ENCODE measurements at places on chromosomes 7 and 10. TPM values are rescaled to one million over a fixed set of nuclear protein-coding genes. Genes with fewer than 3 reads are reported as not detected.

GRCh38 chr7:73701357-73701995 lies 18.0 kb downstream of the STX1A start:
- DNase-seq: peak; percentile 60

DNA sequence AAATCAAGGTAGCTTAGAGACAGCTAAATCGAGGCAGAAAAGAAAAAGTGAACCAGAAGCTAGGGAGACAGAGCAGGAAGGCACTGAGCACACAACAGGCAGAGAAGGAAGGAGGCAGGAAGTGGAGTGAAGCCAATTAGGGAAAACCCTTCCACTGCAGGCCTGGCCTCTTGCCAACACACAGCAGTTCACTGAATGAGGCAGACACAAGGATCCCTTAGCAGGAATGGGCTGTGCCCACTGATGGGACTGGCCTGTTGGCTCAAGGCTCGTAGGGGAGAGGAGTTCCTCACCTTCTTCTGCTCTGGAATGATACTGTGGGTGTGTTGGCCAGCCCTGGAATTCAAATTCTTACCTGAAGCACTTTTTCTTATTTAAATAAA lies 220.3 kb upstream of the STK17A start:
- DNase-seq: peak; percentile 34

DNA sequence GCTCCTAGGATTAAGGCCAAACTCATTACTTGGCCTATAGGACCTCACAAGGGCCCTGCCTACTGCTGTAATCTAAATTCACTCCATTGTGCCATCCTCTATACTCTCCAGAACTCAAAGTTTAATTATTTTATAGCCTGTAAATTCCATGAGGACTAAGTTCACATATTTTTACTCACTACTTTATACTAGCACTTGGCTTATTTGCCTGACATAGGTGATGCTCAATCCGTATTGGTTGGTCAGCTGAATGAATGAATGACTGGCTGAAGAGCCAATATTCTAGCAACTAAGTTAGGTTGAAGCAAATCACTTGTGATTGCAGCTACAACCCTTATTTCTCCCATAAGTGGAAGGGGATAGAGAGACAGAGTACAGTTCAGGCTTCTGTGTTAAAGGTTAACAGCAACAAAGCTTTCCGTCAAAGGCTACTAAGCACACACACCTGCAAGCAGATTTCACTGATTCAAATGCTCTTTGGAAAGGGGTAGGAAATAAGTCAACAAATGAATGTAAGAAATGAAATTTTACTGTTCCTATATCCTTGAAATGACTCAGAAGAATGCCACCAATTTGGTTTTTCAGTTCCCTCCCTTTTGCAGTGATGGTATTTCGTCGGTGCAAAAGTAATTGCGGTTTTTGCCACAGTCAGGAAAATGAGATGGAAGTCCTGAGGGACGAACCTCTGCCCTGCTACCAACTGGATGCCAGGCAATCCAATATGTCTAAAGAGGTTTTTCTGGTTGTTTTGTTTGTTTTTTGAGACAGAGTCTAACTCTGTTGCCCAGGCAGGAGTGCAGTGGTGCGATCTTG lies 120.7 kb downstream of the COL28A1 start:
- no peak for DNase-seq

- peak; percentile 35 for DNase-seq
Observed at GRCh38 chr7:152617056-152617455, 58.9 kb downstream of the XRCC2 start.

DNA sequence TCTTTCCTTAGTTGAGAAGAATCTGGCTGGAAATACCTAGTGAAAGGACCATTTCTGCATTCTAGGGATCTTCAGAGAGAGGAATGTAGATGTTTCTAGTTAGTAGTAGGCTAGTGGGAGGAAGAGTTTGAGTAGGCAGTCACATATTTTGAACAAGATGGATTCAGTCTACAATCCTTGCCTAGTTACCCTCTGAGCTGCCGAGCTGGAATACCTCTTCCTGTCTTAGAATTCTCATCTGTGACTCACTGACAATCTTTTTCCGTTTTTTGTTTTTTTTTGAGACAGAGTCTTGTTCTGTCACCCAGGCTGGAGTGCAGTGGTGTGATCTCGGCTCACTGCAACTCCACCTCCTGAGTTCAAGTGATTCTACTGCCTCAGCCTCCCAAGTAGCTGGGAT lies 30.7 kb upstream of the PLPP4 start:
- DNase-seq: peak; percentile 78

- DNase-seq: peak; percentile 12
Observed at GRCh38 chr7:54810401-54810800, 51.4 kb upstream of the SEC61G start.

GRCh38 chr7:40945788-40946187 lies 757.1 kb downstream of the INHBA start:
- DNase-seq: peak; percentile 35

DNA sequence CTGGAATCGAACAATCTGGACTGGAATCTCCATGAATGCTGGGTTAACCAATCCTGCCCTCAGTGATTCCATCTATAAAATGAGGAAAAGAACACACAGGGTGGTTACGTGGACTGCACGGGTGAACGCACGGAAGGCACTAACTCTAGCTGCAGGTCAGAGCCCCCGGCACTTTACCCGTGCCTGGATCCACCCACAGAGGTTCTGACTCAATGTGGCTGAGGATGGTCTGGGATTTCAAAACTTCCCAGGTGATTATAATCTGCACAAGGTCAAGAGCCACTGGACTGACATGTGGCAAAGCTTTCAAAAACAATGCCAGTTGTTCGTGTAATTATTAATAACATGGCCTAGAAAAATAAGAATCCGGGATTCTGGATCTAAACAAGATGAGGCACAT lies 29.2 kb downstream of the KIAA1549 start:
- DNase-seq: no peak

- DNase-seq: no peak
Observed at GRCh38 chr10:15817409-15818046, 42.8 kb downstream of the MINDY3 start.

DNA sequence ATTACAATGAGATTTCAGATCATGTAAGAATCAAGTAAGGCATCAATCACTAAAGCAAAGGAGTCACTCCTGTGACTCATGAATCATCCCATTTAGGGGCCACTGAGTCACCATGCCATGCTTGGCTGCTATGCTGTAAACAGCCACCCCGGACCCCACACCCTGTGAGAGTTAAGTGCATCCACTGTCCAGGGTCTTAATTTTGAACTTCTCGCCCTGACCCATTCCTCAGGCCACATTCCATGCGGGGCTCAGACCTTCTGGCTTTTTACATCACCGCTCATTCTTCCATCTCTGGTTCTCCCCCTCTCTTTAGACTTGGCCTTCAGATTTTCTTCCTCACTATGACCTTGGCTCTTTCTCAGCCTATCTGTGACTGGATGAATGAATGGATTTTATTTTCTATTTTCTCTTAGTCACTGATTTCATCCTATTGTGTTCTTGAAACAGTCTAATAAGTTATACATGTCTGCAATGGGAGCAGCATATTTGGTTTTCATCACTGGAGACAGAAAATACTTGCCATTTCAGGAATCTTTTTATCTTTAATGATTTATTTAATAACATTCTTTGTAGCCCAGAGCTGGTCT lies 239.6 kb downstream of the SKIDA1 start:
- DNase-seq: peak; percentile 7

DNA sequence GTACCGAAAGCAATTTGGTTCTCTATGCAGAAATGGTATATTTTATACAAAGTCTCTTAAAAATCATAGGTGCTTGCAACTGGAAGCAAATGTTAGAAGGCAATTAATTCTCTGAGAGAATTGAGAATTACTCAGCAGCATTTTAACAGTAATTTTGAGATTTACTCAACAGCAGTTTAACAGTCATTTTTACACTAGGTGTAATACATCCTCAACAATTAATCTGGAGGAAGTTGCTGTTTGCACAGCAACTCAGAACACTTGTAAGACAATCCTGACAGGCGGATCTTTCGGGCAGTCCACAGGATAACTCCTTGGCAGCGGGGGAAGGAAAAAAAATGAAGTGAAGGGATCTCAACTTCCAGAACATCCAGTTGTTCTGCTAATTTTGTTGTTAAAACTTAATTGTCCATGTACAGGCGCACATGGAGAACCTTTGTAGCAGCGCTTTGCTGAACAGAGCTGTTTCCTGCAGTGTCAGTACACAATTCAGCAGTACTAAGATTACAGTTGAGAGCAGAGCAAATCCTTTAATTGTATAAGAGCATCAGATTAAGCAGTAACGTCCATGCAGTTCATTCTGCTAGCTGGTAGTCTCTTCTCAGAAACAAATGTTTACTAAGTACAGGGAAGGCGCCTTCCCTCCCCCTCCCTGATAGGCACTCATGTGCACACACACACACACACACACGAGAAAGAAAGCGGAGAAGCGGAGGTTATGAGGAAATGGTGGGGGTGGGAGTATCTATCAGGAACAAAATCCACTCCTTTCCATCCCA lies 43.8 kb downstream of the ENO4 start:
- no peak for DNase-seq

GRCh38 chr10:12333380-12334185 lies 15.8 kb upstream of the CAMK1D start:
- peak; percentile 98 for DNase-seq

GRCh38 chr7:141776374-141776773 lies at the start of gene TAS2R4:
TAS2R4 (plus strand) TSS chr7:141776674; CDS start chr7:141778489, 1,815 bp downstream.
- no peak for DNase-seq

GRCh38 chr7:125930848-125931247 lies 1001.2 kb upstream of the POT1 start:
- no peak for DNase-seq

DNA sequence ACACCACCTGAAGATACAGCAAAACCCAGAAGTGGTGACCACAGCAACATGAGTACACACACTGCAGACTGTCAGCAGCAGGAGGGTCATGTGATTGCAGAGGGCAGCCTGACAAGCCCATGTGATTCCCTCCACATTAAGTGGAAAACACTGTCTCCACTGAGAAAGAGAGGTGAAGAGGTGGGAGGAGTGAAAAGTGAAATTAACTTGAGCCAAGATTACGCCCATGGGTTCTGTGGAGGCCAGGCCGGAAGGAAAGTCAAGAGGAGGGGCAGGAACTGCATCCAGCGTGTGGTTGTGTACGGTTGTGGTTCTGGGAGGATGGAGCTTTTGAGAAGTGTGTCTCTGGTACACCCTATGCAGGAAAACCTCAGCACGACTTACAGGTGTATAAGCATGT lies 138.5 kb downstream of the PLXNA4 start:
- DNase-seq: no peak

DNA sequence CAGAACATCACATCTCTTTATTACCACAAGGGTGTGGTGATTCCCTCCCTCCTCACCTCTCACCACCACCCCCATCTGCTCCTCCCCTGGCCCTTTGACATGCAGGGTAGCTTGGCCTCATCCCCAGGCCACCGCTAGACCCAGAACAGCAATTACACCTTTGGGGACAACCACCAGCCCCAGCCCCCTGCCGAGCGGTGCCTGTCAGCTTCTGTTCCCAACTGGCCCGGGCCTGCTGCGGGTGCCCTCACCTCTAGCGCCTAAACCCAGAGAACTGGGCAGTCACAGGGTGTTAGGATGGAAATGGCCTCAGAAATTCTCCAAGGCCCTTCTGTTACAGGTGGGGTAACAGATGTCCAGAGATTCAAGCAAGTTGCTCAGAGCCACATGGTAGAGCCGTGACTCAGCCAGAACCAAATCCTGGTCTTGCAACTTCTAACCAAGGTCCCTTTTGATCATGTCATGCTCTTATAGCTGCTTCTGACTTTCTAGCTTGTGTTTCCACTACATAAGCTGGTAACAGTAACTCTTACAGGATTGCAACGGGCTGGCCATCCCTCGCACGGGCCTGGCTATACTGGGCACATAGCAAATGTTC lies 78.0 kb downstream of the PRKAG2 start:
- DNase-seq: peak; percentile 19

- DNase-seq: no peak
Observed at GRCh38 chr7:2759736-2760097, 71.7 kb downstream of the AMZ1 start.

GRCh38 chr10:72171175-72171630 lies 44.6 kb upstream of the ANAPC16 start:
- peak; percentile 86 for DNase-seq

- no peak for DNase-seq
Observed at GRCh38 chr7:136336932-136337331, 359.8 kb upstream of the MTPN start.

DNA sequence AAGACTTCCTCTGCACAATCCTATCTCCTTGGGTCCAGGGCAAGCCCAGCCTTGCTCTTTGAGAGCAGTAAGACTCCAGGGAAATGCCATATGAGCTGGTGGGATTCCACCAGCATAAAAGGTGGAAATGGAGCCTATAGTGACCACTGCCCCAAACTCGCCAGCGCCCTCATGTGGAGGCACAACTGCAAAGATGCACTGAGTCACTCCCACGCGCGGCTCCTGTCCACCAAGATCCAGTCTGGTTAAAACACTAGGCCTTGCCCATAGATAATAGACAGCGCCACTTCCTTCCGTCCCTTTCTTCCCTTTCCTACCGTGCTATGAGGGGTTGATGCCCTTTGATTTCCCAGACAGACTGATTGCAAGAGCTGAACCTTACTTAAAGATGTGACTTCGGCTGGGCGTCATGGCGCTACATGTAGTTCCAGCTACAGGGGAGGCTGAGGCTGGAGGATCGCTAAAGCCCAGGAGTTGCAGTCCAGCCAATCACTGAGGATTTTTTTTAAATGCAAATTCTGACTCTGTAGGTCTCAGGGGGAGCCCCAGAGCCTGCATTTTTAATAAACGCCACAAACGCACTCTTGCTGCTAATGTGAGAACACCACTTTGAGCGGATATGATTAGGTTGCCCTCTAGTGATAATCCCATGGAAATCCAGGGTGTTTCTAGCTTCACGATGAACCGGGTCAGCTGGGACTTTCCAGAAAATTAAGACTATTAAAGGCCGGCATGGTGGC lies 136.5 kb downstream of the EPC1 start:
- DNase-seq: peak; percentile 80

DNA sequence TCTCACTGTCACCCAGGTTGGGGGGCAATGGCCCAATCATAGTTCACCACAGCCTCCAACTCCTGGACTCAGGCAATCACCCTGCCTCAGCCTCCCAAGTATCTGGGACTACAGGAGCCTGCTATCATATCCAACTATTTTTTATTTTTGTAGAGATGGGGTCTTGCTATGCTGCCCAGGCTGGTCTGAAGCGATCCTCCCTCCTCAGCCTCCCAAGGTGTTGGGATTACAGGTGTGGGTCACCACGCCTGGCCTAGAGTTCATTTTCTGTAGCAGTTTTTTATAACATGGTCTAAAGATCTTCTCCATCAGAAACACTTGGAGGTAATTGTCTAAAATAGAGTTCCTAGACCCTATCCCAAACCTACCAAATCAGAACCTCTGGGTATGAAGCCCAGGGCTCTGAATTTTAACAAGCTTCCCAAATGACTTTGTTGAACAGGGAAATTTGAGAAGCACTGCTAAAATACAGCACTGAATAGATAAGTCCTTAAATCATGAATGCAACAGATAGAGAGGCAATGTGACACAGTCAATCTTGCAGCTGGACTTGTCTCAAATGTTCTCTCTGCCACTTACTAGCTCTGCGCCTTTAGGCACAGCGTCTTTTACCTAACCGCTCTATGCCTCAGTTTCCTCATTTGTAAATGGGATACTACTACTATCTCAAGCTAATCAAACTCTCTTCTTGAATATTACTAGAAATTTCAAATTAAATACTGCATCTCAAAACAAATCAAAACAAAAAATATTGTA lies 63.7 kb downstream of the CYTH3 start:
- no peak for DNase-seq

Gene OLAH
- not detected for polyA plus RNA-seq

Gene BUB3
- 158 TPM for polyA plus RNA-seq

Gene PTF1A
- polyA plus RNA-seq: not detected

Gene SCART1
- polyA plus RNA-seq: 0.15 TPM

Gene EMX2
- 13.2 TPM for polyA plus RNA-seq

Gene SPDYE11
- polyA plus RNA-seq: 0.65 TPM

Gene KNDC1
- polyA plus RNA-seq: 0.44 TPM

Gene FAM25G
- polyA plus RNA-seq: 1.4 TPM

Gene CH25H
- 18.0 TPM for polyA plus RNA-seq
